ENCODE measurements at places on chromosomes 13 and 19.

GRCh38 chr13:51500687-51501086 is 47.9 kb upstream of the INTS6 start:
- no peak for DNase-seq

- DNase-seq: no peak
Measured at GRCh38 chr19:41554907-41555306, 21.1 kb upstream of the CEACAM21 start.

GRCh38 chr19:16419669-16420335 is 52.0 kb downstream of the EPS15L1 start:
- DNase-seq: no peak

DNA sequence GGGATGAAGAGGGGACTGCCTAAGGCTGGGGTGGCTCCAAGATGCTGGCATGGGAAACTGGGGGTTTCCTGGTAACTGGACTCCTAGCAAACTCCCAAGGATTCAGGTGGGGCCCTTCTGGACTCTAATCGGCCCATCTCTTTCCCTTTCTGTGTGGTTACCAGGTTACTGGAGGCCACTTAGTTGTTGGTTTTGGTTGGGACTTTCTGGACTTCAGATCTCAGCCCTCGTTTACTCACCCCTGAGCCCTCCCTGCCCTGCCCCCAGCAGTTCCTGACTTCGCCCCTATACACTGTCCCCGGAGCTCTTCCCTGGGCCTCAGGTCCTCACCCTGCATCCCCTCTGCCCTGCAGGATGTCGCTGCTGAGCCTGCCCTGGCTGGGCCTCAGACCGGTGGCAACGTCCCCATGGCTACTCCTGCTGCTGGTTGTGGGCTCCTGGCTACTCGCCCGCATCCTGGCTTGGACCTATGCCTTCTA is 328 bp downstream of the CYP4F12 start:
- DNase-seq: no peak

DNA sequence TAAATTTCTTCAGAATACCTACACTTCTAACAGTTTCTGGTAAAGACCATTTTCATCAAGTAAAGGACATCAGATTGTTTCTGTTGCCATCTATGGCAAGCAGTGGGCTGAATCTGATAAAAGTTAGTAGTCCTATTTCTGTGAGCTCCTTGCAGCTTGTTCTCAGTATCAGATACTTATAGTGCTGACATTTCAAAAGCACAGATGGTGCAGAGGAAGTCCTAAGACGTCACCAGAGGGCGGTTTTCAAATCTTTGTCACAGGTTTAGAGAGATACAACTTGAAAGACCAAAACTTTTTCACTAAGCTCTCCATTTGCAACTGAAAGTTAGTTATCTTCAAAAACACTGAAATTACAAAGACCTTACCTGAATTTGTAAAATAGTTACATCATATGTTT is 719.8 kb downstream of the SLITRK1 start:
- DNase-seq: no peak

- no peak for DNase-seq
Measured at GRCh38 chr19:33259539-33259938, 33.9 kb upstream of the SLC7A10 start.

DNA sequence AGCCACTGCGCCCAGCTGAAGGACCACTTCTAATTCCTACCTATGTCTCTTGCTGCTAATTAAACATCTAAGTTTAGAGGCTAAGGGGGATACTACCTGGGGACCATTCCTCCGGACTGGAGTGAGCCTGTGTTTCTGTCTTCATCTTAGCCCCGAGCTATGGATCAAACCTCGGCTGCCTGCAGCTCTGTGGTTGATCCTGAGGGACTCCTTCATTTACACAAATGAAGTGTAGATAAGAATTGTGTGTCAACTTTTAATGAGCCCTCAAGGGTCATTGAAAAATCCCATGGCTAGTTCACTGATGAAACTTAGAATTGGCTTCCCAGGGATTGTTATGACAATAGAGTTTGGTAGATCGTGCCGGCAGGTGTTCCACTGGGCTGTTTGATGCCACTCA is 31.5 kb upstream of the OR10H1 start:
- DNase-seq: no peak

DNA sequence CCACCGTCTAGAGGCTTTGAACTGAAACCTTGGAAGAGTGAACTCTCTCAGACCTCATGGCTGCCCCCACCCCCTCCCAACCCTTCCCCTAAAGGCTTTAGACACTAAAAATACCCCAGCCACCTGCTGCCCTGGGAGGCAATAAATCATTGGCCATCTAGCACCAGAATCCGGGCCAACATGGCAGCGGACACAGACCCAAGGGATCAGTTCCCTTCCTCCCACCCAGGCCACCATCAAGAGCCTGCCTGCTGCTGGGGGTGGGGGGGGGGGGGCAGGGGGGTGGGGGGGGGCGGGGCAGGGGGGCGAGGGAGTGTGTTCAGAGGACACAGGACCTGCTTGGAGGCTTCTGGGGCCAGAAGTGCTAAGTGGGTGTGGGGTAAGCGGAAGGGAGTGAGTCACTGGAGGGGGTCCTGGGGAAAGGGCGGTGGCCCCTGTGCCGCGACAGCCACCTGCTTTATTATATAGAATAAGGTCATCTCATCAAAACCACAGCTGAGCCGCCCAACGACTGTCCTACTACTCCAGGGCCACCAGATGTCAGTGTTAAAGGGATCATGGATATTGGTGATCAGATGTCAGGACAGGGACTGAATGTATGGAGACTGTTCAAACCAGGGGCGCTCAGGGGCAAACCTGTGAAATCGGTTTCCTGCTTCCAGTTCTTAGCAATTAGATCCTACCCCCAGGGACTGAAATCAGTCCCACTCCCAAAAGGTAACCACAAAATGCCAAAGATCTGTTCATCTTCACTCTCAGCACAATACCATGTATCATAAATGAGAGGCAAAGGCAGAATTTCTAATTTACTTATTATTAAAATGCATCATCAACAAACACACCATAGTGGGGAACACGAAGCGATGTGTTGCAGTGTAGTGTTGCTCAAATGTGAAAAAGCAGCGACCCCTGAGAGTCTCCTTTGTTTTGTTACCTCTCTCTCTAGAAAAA is 24.3 kb downstream of the ARL11 start:
- peak; percentile 14 for DNase-seq

DNA sequence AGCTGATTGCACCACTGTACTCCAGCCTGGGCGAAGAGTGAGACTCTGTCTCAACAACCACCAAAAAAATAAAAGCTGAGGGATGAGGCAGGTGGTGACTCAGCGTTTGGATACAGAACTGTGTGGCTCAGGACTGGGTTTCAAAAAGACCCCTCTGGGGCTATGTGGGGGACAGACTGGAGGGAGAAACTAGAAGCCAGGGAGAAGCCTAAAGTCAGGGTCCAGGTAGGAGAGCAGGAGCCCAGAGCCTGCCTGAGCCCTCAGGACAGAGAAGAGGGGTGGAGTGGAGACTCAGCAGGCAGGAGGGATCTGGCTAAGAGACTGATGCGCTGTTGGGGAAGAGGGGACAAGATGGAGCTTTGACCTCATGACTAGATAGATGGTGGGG is 1.8 kb upstream of the CD37 start:
- no peak for DNase-seq

GRCh38 chr19:55472463-55472862 is 4.0 kb upstream of the ZNF628 start:
- DNase-seq: peak; percentile 55

DNA sequence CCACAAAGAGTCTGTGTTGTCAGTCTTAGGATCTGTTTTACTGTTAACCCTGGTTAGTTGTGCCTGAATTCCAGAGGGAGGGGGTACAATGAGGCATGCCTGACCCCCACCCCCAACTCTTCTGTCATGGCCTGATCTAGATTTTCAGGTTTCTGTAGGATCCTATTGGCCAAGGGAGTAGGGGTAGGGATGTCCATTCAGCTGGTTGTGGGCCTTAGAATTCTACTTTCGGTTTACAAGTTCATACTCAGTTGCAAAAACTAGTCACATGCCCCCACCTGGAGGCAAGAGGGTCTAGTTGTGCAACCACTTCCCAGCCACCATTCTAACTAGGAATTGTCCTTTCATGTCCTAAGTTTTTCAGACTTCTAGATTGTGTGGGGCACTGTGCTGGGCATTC is 94.3 kb upstream of the MBNL2 start:
- no peak for DNase-seq

GRCh38 chr13:99911069-99911964 is 60.2 kb downstream of the ZIC5 start:
- DNase-seq: no peak

DNA sequence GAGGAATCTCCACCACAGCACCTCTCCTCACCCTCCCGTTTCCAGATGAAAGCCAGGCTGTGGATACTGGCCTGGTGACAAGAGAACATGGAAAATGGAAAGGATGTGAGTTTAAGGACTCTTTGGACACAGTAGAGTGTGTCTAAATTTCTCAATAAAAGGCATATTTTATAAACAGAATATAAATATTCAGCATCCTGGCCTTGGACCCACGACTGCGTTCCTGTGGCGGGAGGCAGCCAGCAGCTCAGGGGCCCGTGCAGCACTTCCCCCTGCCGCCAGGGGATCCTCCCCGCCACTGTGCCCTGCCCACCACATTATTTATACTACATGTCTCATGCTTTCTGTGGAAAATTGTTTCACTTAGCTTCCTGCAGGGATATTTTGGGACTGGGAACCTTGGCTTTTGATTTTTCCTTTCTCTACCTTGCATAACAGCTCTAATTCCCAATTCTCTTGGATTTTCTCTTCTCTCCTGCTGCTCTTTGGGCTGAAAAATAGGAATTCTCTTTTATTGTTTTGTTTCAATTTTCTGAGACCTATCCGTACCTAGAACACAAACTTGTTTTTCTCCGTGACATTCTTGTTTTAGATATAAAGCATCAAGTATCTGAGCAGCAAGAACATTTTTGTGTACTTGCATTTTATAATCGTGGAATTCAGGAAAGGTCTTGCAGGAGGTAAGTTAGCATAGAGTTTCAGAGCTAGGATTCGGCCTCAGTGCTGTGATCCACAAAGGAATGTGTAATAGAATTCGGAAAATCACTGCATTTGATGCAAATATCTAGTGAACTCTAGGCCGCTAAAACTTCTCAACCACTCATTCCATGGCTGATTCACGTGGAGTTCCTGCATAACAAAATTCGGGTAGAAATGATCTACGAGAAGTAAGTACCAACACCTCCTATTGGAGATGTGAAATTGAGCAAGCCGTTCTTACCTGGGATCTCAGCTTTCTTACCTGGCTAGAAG is 107.7 kb upstream of the SPATA13 start:
- no peak for DNase-seq

- no peak for DNase-seq
Measured at GRCh38 chr19:13492128-13492527, 14.2 kb downstream of the CACNA1A start.

- DNase-seq: no peak
Measured at GRCh38 chr13:43085545-43085944, 62.2 kb downstream of the DNAJC15 start.

GRCh38 chr13:66139701-66140100 is 1090.4 kb downstream of the PCDH9 start:
- no peak for DNase-seq

DNA sequence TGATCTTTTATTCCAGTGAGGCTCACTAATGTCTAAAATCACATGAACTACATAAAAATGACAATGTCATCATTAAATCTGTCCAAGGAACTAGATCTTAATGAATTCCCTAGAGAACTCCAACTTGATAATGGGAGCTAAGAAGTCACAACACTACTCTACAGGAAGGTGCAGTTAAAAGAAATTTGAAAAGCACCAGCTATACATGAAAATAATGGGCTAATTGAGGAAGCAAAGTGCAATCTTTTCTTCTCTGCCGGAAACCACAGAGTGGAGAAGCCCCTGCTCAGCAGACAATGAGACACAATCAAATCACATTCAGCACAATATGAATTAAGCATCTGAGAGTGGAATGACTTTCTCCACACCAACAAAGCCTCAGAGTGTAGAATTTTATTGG is 261.7 kb downstream of the LHFPL6 start:
- no peak for DNase-seq

DNA sequence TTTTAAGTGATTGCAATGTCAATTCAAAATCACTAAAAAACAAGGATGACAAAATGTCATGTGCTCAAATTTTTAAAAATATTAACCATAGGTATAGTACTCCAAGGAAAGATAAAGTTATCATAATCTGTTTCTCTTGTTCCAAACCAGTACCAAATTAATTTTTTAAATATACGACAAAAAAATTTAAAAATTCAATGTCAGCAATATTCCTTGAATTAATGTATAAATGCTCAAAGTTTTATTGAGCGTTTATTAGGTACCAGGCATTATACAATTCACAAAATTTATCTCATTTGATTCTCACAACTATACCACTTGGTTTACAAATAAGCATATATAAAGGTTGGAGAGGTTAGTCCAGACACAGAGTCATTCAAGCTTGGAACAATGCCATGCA is 64.7 kb downstream of the MYCBP2 start:
- DNase-seq: no peak

GRCh38 chr13:25691654-25692053 is 319.9 kb downstream of the ATP8A2 start:
- no peak for DNase-seq

DNA sequence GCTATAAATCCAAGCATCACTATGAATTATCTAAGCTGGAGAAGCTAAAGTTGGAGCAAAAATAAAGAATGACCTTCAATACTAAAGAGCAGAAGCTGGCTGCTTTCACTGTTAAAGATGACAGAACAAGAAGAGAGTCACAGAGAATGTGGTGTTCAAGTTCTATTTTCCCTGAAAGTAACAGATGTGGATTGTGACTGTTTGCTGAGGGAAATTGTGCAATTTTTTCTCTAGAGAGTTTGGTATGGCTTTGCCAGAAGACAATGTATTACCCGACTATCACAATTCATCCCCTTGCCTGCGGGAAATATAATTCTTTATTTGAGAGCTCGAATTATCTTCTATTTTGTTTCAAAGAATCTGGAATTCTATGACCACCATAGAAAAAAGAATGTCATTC is 83.1 kb downstream of the TNFSF13B start:
- no peak for DNase-seq

DNA sequence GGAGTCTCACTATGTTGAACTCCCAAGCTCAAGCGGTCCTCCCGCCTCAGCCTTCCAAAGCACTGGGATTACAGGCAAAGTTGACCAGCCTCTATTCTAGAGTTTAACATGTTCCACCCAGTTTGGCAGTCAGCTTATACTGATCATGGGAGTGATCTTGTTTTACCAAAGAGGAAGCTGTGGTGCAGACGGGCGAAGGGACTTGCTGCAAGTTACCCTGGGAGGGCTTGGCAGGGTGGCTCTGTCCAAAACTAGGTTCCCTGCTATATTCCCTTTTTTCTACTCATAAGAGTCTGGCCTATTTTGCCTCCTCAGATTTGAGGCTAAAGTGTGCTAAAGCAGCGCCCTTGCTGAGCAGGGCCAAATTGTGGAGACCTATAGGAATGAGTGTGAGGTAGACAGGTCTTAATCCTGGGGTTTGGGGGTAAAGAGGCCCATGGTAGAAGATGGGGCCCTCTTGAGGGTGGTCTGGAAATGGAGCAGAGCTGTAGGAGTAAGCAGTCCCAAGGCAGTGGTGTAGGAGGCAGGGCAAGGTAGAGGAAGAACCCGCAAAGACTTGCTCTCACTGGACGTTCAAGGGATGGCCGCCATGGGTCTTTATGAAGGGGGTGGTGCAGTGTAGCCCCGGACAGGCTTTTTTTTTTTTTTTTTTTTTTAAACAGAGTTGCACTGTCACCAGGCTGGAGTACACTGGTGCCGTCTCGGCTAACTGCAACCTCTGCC is 3.3 kb downstream of the RPS19 start:
- DNase-seq: no peak

- peak; percentile 66 for DNase-seq
Measured at GRCh38 chr19:41324921-41325639, 15.1 kb downstream of the CCDC97 start.
